Inflammatory macrophage treated with lipopolysaccharide for 1 hour (primary cell): ENCODE measurements at places on chromosomes 4 and X.

- no peak for DNase-seq
Observed at GRCh38 chrX:30039768-30040167, 175.6 kb upstream of the MAGEB2 start.

- peak; percentile 42 for DNase-seq
Observed at GRCh38 chr4:54315561-54316538, 86.8 kb downstream of the PDGFRA start.

- no peak for DNase-seq
Observed at GRCh38 chr4:52263607-52264006, 212.5 kb downstream of the SPATA18 start.

GRCh38 chr4:150801833-150802232 is 213.3 kb downstream of the LRBA start:
- no peak for DNase-seq

DNA sequence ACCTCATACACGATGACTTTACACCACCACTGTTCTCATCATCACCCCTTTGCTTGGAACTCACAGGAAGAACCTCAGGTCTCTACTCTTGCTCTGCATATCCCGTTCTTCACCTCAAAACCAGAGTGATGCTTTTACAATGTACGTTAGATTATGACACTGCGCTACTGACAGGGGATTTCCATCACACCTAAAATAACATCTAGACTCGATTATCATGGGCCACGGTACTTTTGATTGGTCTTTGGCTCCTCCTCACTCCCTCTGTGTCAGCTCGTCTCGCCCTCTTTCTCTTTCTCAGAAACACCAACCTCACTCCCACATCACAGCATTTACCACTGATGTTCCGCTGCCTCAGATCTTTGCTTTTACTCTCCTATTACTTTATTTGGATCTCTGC is 172.4 kb downstream of the TLL1 start:
- DNase-seq, result no peak

DNA sequence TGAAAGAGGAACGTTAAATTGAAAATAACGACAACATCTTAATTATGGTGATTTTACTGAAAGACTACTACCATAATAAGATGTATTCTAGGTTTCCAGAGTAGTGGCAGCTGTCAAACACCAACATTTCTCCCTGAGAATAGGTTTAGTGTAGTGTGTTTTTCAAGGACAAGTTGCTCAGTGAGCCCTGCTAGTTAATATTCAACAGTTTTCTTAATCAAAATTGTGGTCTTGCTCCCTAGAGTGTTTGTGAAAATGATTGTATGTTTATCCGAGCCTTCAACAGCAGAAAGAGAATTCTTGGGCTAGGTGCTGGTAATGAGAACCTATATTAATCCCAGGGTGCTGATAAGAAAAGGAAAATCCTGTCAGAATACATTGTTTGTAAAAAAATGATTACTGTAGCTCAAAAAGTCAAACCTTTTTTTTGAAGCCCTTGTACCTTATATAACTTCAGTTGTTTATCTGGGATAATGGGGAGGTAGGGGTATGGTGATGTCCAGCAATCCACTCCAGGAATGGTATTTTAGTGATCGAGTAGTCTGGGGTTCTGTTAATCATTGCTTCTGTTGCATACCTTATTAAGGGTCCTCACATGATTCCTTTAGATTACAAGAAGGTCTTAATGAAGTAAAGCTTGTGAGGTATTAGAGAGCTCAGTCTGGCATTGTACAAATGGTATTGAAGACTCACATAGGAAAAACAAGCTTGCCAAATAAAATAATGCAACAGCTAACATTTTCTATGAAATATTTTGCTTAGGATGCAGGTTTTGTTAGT is 110.7 kb downstream of the CCSER1 start:
- no peak for DNase-seq

DNA sequence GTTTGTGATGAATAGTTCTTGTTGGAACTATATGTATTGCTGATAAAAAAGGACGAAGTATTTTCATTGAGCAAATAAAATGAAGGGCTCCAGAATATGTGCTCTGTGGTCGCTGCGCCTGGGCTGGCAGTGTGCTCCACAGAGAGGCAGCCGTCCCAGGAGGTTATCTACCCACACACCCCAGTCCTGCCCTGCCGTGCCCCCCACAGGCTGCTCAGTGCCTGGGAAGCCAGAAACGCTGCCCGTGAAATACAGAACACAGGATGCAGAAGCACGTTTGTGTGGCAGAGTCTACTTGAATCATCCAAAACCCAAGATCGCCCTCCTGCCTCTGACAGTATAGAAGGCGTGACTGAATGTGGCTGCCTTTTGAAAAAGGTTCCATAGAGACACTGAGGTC is 1.4 kb downstream of the CLDN22 start:
- no peak for DNase-seq

DNA sequence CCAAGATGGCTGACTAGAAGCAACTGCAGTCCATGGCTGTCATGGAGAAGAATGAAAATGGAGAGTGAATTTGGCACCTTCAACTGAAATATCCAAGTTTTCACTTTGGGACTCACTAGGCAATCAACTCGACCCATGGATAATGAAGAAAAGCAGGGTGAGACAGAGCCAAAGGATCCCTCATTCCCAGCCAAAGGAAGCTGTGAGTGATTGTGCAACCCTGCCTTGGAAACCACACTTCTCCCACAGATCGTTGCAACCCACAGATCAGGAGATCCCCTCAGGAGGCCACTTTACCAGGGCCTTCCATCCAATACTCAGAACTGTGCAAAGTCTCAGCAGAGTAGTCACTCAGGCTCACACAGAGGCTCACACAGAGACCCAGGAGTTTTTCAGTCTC is 4.5 kb downstream of the CFAP299 start:
- peak; percentile 6 for DNase-seq

- DNase-seq, result peak; percentile 43
Observed at GRCh38 chrX:46381630-46382029, 163.6 kb downstream of the ZNF674 start.

- no peak for DNase-seq
Observed at GRCh38 chr4:109026588-109026987, 263.7 kb upstream of the ETNPPL start.

- no peak for DNase-seq
Observed at GRCh38 chrX:107773906-107774435, 1.6 kb downstream of the TSC22D3 start.

DNA sequence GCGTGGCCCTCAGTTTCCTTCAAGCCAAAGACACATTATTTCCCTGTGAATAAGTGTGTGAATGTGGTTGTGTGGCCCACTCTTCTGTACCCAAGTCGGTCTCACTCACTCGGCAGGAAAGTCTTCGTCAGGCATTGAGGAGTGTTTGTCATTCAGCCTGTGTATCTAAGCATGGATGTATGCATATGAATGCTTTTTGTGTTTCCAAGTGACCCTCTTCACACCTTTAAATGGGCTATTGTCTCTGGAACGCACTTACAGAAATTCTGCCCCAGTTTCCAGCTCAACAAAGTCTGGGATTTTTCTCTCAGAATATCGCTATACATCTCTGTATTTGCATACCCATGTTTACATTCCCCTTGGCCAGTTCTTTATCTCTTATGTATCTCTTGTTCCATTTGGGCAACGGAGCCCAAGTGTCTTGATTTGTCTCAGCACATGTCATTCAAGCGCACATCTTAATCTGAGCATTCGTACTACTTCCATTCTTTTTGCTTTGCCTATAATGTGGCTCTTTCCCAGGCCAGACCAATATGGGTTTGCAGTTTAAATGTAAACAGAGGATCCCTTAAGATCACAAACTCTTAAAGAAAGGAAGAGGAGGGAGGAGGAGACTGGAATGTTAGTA is 4.8 kb downstream of the BCOR start:
- DNase-seq, result no peak

DNA sequence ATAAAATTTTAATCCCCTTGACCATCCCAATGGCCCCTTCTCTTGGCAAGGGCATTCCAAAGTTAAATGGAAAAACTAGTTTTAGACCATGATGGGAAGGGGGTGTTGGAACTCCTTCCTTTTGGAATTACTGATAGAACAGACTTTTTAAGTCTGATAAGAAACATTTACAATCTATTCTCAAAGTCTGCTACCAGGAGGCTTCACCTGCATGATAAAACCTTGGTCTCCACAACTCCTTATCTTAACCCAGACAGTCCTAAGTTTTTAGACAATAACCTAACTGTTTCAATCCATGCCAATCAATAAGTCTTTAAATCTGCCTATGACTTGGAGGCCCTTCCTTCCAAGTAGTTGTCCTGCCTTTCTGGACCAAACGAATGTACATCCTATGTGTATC is 63.9 kb upstream of the PGRMC2 start:
- DNase-seq, result no peak

DNA sequence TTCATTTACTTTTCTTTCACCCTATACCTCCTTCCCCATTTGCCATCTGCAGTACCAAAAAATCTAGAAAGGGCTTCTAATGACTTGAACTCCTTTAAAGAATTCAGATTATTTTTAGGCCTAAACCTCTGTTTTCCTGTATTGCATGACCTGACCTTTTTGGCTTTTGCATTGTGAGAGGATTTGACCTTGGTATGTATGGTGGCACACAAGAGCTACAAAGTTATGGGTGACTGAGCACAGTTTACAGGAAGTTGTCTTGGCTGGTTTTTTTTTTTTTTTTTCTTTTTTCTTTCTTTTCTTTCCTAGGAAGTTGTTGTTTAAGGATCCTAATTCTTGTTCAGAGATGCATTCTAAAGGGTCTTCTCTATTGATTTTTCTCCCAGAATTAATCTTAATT is 32.0 kb upstream of the MTMR8 start:
- no peak for DNase-seq

DNA sequence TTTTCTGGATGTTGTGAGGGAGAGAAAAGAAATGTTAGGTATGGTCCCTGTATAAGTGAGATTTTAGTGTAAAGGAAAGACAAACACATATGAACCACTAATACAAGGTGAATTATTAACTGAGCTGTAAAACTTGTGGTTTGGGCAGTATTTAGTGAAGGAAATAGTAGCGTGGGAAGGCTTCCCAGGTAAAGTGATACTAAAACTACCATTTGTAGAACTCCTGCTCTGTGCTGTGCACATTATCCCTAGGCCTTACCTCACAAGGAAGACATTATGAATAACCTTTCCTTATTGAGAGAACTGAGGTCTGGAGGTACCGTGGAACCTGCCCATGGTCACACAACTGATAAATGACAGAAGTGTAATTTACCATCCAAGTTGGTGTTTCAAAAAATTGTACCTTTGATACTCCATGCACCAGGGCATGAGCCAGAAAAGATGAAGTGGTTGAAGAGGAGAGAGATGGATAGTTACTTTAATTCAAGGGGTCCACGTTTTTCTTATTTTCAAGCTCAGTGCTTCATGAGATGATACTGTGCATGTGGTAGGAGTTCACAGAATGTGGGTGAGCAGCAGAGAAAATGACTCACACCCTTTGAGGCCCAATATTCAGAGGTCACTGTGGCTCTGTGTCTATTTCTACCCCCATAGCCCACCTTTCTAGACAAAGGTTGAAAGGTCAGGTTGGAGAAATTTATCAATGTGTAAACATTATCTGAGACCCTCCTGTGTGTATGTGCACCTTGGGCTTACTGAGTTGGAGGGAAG is 2.6 kb upstream of the VSIG4 start:
- DNase-seq, result no peak

DNA sequence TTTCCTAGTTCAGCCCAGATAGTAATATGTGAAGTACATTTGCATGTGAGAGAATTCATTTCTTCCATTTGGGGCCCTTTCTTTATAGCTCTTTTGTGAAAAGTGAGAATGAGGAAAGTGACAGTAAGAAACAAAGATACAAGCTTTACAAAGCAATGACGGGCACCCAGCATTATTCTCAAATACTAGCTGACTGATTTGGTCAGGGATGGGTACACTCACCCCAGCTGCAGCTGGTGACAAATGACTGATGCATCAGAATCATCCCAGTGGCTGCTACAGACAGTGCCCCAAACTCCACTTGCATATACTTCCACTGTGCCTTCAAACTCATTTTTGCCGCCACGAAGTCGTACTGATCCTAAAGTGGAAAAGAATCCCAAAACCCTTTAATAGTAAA is 14.8 kb downstream of the PRSS12 start:
- DNase-seq, result no peak

DNA sequence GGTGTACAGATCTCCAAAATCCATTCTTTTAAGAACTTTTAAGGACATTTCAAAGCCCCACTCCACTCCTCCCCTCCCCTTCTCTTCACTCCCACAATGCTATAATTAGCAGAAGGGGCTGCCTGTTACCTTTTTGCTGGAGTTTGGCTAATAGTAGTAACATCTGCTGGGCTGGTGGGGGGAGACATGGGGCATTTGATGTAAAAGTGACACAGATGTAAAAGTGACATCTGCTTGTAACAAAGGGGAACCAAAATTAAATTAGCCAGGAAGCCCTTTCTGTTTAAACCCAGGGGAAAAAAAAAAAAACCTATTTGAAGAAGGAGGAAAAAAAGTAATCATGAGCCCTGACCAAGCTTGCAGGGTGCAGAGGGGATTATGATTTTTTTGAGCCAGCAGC is 5.4 kb upstream of the PHOX2B start:
- no peak for DNase-seq

GRCh38 chrX:94830717-94831116 is 1156.7 kb downstream of the FAM133A start:
- DNase-seq, result no peak

- no peak for DNase-seq
Observed at GRCh38 chr4:110007217-110007616, 94.5 kb downstream of the EGF start.

- DNase-seq, result no peak
Observed at GRCh38 chr4:184310171-184310567, 92.5 kb upstream of the ENPP6 start.

GRCh38 chrX:133590703-133591505 is 175.6 kb upstream of the GPC4 start:
- no peak for DNase-seq

GRCh38 chr4:120056246-120056645 is 10.4 kb downstream of the MAD2L1 start:
- DNase-seq, result peak; percentile 21

DNA sequence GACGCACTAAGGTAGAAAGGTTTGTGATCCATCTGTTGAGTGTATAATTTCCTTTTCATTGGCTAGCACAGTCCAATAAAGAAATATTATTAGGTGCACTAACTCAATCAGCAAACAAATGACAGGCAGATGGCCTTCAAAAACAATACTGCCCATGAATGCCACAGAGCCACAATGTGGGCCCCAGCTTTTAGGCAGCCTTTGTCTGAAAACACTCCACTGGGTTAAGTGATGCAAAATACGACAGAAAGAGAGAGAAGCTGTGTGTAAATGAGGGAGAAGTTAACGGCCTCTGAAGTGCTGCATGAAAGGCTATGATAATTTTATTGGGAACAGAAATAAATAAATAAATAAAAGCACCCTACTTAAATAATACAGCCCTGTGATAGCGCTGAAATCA is 274.6 kb downstream of the NKX6-1 start:
- no peak for DNase-seq

GRCh38 chr4:56505269-56506130 is at the start of gene ARL9:
Gene ARL9 (plus strand): TSS chr4:56505791. CDS start chr4:56505863, 72 bp downstream.
- peak; percentile 43 for DNase-seq

GRCh38 chrX:9312922-9313867 is 151.7 kb upstream of the TBL1X start:
- peak; percentile 76 for DNase-seq
